Myocyte (in vitro differentiated cells): ENCODE measurements at places on chromosomes 6 and 20. TPM values are rescaled to one million over a fixed set of nuclear protein-coding genes. Genes with fewer than 3 reads are reported as not detected.

- DNase-seq: peak; percentile 54
These were observed 16.9 kb upstream of the RFPL4B start for GRCh38 chr6:112330071-112330878.

GGT7 gene
- total RNA-seq: 3.1 and 4.0 TPM in 2 replicates

SLC22A2 gene
- not detected in 2 replicates for total RNA-seq

GRCh38 chr20:12056839-12057238, 139.1 kb downstream of the BTBD3 start:
- no peak for DNase-seq

- no peak for DNase-seq
These were observed 222.0 kb upstream of the SGK1 start for GRCh38 chr6:134539865-134540323.

PSORS1C2 gene
- not detected in 2 replicates for total RNA-seq

GRCh38 chr6:154408891-154409500, 52.4 kb upstream of the IPCEF1 start:
- no peak for DNase-seq

- no peak for DNase-seq
These were observed 179.2 kb downstream of the TMEM242 start for GRCh38 chr6:157143890-157144798.

- peak; percentile 88 for DNase-seq
These were observed 235.1 kb upstream of the ZNF217 start for GRCh38 chr20:53828682-53829254.

RSPH4A gene
- total RNA-seq: 1.2 and 1.9 TPM in 2 replicates

CTAGE9 gene
- not detected in 2 replicates for total RNA-seq

CYP21A2 gene
- total RNA-seq: not detected in 2 replicates

SLC17A9 gene
- 0.16 TPM in 1 of 2 replicates, not detected in the other for total RNA-seq

GRCh38 chr20:1811621-1812498, 83.3 kb upstream of the SIRPA start:
- no peak for DNase-seq

NFATC2 gene
- total RNA-seq: 0.10 TPM in 1 of 2 replicates, not detected in the other

DNA sequence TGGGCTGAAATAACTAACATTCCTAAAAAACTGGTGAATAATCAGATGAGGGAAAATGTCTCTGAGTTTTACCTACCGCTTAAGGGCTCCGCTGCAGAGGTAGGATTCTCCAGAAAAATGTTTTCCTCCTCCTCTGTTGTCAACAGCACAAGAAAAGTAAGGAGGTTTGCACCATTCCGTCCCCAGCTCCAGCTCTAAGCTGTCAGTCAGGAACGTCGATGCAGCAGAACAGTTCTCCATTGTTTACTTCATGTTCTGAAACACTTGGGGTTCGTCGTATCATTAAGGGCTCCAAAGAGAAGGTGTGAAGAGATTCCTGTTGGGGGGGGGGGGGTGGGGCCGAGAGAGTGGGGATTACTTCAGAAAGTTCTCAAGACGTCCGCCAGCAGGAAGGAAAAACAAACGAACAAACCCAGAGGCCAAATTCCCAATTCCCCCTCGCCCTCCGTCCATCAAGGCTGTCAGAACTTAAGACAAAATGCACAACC, 734 bp downstream of the MMS22L start:
- DNase-seq: no peak

DNA sequence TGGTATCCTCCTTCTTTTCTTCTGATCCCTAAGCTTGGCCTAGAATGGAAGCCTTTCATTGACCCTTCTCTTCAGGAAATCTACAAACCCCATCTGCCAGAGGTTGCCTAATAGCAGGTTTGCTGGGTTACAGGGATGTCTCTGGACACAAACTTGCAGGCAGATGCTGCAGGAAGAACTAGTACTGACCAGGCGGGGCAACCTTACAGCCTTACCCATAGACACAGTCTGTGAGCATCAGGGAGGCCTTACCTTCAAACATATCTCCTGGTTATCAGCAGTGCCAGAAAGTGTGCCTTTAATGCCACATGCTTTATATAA, 2.6 kb downstream of the SCUBE3 start:
- no peak for DNase-seq

- peak; percentile 69 for DNase-seq
These were observed 19.4 kb upstream of the COL19A1 start for GRCh38 chr6:69846770-69847491.

- DNase-seq: no peak
These were observed 23.8 kb downstream of the HLA-DOB start for GRCh38 chr6:32792901-32793435.
